ENCODE measurements at places on chromosomes 1 and 21.

- DNase-seq: no peak
Measured at GRCh38 chr1:75542818-75543570, 67.9 kb downstream of the SLC44A5 start.

DNA sequence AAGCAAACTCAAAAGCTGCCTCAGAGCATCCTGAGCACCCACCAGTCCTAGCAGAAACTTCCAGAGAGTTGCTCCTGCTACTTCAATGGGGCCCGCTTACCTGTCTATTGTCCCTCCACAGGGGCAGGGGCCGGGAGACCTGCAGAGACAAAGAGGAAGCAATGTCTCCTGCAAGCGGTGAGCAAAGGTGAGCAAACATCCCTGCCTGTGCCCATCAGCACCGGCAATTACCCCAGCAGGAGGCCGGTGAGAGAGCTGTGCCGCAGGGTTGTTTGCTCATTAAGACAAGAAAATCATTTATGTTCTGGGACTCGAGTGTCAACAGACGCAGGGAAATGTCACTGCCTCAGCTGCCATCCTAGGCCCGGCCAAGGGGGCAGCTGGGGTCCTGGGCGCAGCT is 53.8 kb upstream of the TARDBP start:
- DNase-seq: no peak

DNA sequence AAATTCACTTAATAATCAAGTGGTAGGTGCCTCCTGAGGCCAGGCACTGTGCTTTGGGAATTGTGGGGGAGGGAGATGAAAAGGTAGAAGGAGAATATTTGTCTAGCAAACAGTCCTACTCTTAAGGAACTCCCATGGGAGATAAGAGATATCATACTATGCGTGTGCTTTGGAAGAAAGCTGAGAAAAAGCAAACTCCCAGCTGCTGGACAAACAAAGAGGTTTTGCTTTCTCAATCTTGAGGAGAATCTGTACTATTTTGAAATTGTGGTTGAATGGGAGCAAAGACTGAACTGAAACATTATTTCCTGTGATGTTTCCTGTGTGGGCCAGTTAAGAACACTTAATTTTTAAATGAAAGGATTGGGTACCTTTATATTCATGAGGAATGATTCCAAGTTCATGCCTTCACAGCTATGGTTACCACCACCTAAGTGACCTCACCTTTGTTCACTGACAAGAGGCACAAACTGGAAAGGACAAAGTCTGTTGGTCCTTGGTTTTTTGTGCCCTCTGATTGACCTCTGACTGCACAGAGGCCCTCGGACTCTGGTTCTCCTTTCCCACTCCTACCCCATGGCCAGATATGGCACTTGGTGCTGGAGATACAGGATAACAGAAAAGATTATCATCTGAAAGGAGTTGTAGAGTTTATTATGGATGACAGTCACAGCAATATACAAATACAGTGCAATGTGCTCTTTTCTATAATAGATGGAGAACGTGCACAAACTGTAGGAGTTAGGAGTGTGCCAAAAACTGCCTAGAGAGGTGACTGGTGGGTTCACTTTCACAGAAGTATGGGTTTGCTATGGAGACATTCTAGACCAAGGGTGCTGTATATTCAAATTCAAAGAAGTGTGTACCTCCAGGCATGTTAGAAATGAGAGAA is 1.6 kb downstream of the CD53 start:
- DNase-seq: no peak

GRCh38 chr1:167625040-167625823 is 4.8 kb upstream of the RCSD1 start:
- no peak for DNase-seq

- no peak for DNase-seq
Measured at GRCh38 chr1:248861616-248862015, 2.7 kb upstream of the ZNF692 start.

GRCh38 chr1:224542783-224543440 is 73.2 kb upstream of the CNIH3 start:
- no peak for DNase-seq
